ENCODE measurements at places on chromosomes 4 and X.

- no peak for DNase-seq
These were observed 390.3 kb downstream of the SH2D1A start for GRCh38 chrX:124736553-124737270.

DNA sequence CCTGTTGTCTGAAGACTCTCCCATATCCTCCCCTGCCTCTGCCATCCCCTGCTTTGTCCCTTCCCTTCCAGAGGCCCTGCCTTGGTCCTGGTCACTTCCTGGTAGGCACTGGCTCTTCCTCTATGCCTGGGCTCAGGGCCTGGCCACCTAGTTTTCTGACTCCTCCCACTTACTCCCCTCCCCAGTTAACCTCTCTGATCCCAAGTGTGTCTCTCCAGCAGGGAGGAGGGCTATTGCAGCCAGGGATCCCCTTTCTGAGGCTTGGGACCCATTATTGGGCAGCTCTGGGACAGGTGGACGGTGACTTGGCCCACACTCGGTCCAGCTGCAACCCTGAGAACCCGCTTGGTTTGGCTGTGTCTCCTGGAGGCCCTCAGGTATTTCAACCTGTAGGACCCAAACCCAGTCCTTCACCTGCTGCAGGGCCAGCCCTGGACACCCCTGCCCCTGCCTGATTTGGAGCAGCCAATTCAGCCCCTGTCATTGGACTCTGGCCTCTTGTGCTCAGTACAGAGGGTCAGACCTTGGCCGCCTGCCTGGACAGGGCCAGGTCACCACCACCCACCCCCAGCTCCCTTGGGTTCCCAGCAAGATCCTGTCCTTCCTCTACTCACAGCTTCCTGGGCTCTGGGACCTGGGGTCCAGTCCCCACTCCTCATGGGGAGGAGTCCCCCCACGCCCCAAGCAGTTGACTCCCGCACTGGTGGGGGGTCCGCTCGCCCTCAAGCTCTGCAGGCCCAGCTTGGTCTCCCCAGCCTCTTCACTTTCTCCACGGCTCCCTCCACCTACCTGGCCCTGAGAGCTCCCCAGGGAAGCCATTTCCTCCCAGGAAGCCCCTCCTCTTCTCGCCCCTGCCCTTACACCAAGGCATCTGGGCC lies 1.1 kb upstream of the SH3BP2 start:
- DNase-seq, result no peak

DNA sequence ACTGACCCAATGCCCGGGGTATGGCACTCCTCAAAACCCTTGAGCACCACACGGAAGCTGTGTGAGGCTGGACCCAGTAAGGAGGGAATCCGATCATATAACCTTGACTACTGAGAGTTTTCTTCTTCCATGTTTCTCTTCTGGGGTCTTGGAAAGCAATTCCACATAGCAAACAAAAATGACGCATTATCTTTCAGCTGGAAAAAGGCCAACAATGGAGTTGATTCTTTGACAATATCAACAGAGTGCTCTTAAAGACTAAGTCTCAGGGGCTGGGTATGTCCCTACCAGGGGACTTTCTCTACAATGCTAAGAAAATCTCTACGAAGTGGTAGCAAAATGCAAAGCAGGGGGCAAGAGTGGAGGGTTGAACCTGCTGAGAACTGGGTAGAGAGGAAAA lies 188.6 kb downstream of the NSUN7 start:
- no peak for DNase-seq

GRCh38 chr4:147958489-147959065 lies 226.7 kb downstream of the ARHGAP10 start:
- no peak for DNase-seq

DNA sequence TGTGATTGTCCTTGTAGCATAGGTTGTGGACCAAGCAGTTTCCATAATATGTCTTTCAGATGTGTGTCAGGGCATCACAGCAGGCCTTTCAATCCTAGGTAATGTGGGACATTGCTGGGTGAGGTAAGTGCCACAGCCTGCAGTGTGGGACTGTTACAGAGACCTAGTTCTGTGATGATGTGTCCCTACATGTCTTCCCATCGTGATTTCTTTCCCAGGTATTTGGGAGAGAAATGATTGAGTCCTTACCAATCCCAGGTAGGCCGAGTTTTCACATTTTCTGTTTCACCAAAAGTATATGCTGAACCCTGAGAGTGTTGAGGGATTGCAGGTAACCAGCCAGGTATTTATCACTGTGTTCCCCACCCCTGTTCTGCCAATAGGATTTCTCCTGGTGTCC lies 10.6 kb upstream of the ATXN3L start:
- no peak for DNase-seq

DNA sequence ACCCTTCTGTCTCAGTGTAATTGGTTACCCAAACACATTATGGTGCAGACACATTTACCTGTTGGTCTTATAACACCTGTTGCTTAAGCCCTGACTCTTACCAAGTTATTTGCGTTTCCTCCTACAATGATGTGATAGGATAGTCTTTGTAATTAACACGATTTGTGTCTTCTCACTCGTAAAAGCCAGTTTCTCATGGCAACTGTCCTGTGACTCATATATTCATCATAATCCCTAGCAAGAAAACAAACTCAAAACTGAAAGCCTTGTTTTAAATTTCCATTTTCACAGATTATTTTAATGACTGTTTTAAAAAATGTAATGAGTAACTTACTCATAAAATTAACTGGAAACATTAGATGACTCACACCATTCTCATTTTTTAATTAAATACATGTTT lies 495.2 kb downstream of the NLGN4X start:
- DNase-seq, result no peak

- DNase-seq, result no peak
These were observed 6.9 kb downstream of the CCNB3 start for GRCh38 chrX:50211510-50211909.

DNA sequence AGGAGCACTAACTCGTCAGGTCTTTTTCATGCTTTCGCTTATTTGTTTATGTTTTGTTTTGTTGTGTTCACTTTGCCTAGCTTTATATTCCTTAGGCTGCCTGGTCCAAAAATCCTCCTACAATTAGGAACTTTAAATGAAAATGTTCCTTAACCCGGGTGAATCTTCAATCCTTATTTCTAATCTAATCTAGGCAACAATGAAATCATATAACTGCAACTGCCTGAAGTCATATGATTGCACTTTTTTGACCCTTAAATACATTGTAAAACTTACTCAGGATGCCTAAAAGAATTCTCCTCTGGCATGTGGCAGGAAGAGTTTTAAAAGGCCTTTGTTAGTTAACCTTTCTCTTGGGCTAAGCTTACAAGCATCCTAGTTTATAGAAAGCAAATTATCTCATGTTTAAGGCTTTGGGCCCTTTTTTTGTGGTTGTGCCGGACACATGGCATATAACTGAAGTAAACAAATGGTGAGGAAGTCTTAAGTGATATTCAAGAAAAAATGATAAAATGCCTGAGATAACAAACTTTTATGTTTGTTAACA lies 279.4 kb downstream of the FAT4 start:
- no peak for DNase-seq

GRCh38 chr4:157018920-157019490 lies 47.4 kb upstream of the PDGFC start:
- DNase-seq, result no peak

GRCh38 chr4:170124406-170124805 lies 34.6 kb upstream of the AADAT start:
- DNase-seq, result no peak

DNA sequence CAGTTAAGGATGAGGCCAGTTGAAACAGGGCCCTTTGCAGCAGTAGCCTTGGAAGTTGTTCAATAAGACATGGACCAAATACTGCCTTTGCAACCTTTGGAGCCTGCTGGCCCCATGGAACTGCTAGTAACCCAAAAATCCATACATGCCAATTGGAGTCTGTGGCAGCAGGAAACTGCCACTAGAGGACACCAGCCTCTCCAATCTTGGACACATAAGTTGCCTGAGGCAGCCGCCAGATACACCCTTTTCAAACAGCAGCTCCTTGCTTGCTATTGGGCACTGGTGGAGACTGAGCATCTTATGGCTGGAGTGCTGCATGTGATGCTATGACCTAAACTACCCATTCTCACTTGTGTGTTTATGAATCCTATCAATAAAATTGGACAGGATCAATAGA lies 14.8 kb upstream of the LAP3 start:
- no peak for DNase-seq

DNA sequence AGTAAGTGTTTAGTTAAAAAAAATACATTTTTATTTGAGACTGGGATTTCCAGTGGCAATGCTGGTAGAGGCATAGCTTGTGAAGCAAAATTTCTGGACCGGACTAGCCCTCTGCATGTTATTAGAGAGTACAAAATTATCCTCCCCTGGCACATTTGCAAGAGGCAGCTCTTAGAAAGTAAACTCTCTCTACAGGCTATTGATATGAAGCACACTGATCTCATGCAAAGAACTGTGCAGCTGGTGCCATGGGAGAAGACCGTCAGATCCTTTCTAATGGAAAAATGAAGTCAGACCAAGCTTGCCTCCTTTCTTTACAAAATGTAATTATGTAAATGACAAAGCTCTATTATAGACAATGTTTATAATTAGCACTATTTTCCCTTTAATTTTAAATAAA lies 2717.2 kb downstream of the PCDH7 start:
- no peak for DNase-seq

GRCh38 chr4:159014859-159015258 lies 88.0 kb upstream of the RAPGEF2 start:
- DNase-seq, result no peak

DNA sequence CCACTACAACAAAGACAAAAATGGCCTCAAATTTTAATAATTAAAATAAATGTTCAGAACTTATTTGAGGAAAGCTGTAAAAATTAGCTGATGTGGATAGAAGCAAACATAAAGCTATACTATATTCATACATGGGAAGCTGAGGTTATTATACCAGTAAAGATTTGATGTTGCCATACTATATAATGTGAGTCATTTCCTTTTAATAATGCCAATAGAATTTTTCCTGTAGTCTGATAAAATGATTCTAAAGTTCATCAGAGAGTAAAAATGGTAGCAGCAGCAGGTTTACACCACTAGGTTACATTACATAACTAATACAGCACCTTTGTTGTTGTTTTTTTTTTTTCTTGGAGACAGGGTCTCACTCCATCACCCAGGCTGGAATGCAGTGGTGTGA lies 45.5 kb upstream of the CYP2U1 start:
- no peak for DNase-seq

GRCh38 chr4:150332086-150332485 lies 249.9 kb upstream of the MAB21L2 start:
- no peak for DNase-seq

DNA sequence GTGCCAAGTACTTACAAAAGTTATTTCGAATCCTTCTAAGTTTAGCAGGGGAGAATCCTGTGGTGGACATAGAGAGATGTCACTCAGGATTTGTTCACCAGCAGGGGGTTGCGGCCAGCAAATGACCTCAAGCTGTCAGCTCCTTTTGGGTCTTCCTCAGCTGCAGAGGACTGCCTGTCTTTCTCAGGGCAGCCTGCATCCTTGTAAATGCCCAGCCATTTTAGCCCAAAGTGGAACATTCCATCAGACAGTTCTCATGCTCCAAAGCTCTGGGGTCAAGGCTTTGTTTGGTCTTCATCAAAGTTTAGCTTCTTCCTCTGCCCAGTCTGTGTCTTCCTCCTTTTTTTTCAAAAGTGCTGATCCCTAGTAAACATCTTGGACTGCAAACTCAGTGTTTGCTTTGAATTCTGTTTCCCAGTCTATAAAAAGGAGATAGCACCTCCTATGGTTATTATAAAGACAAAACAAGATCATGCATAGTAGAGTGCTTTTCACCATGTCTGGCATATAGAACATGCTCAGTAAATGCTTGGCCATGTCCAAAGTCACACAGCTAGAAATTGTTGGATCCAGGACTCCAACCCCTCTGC lies 156.4 kb upstream of the GATB start:
- no peak for DNase-seq

- no peak for DNase-seq
These were observed 1.5 kb downstream of the QRFPR start for GRCh38 chr4:121379276-121379675.

GRCh38 chr4:38914854-38915253 lies 47.2 kb downstream of the FAM114A1 start:
- no peak for DNase-seq

DNA sequence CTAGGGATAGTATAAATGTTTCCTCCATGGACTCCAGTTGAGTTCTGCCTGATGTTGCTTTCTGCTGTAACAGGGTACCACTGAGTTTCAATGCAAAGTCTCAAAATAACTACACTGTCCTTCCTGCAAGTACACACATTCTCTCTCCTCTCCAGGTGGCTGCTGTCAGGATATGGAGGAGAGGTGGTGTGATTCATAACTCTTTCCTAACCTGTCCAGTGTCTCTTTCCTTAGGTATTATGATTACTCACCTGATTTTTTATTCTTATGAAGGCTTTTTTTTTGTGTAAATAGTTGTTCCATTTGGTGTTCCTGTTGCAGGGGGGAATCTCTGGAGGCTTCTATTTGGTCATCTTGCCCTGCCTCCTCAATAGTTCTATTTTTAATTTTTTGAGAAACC lies 39.8 kb upstream of the POF1B start:
- no peak for DNase-seq

GRCh38 chrX:82218361-82218760 lies 1016.5 kb downstream of the SH3BGRL start:
- DNase-seq, result peak; percentile 25

DNA sequence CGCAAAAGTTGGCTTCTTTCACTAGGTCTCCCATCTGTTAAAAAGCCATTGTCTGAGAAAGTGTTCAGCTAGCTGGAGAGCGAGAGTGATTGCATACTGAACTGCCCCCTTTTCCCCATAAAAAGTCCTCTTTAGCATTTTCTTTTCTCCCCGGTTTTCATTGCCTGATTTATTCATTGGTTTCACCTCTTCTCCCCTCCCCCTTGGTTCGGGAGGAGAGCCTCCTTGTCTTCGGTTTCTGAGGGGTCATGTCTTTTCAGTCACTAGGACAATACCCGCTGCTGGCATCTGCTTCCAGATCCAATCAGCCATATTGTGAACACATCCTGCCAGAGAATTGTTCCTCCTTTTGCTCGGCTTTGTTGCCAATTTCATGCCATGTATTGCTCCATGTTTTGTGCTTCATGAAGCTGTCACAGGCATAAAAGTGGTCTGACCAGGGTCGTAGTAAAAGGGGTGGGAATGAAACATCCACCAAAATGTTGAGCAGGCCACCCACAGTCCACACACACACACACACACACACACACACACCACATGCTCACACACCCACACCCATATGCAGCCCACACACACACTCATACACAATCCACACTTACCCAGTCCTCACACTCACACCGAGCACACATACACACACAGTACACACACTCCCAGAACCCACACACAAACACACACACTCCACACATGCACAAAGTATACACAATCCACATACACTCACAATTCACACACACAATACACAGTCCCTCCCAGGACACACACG lies 136.0 kb downstream of the NKX6-1 start:
- no peak for DNase-seq
